ENCODE measurements at places on chromosomes 2 and 18. TPM values are rescaled to one million over a fixed set of nuclear protein-coding genes. Genes with fewer than 3 reads are reported as not detected.
A peak's percentile ranks its signal among the peaks of the same experiment; 100 is the strongest.

GRCh38 chr2:15719566-15720313 lies 128.1 kb downstream of the DDX1 start:
- no peaks in the 10 kb centered on the region for H3K27me3 ChIP-seq
- DNase-seq, result no peak
- H3K36me3 ChIP-seq, result no peaks in the 10 kb centered on the region
- H3K27ac ChIP-seq, result no peak overlapping the region
- no peaks in the 10 kb centered on the region for H3K4me1 ChIP-seq

- DNase-seq, result no peak
Observed at GRCh38 chr2:191946471-191947182, 99.7 kb upstream of the CAVIN2 start.

- no peak overlapping the region for H3K27ac ChIP-seq
- no peak overlapping the region for H3K4me3 ChIP-seq
- no peaks in the 10 kb centered on the region for H3K4me1 ChIP-seq
- no peaks in the 10 kb centered on the region for H3K27me3 ChIP-seq
- DNase-seq, result no peak
- H3K36me3 ChIP-seq, result no peaks in the 10 kb centered on the region
Observed at GRCh38 chr18:75172299-75173124, 36.4 kb downstream of the PTGR3 start.

Gene SLC40A1
- total RNA-seq, result 97.4 TPM

DNA sequence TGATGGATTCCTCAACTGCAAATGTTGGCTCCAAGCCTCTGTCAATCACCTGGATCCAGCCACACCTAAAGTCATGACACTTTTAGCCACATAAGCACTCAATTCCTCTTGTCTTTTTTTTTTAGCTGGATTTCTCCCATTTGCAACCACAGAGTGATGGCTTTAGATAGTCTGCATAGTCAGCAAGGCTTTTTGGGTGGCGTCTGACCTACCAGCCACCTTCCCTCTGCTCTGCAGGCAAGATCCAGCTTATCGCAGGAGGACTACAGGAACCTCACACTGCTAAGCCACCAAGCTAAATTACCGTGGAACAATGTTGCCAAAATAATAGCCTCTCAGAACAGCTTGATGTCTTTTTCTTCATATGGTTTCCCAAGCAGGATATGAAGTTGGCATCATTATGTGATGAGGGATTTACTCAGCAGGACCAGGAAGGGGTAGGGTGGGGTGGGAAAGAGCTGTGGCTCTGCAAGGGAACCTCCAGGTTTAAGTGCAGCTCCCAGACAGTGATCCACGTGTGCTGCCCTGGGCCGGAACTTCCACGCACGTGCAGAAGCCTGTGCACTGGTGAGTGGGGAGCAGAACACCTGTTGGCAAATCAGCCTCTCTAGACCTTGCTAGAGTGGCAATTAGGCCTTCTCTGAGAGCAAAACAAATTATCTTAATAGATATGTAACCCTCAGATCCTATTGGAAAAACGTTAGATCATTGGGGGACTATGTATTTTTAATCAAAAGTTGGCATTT lies 170.6 kb upstream of the NCK2 start:
- no peak overlapping the region for H3K27ac ChIP-seq
- H3K36me3 ChIP-seq, result no peaks in the 10 kb centered on the region
- no peak for DNase-seq
- H3K4me1 ChIP-seq, result no peaks in the 10 kb centered on the region
- H3K27me3 ChIP-seq, result no peaks in the 10 kb centered on the region

- H3K36me3 ChIP-seq, result no peaks in the 10 kb centered on the region
- no peak overlapping the region for H3K27ac ChIP-seq
- peak; percentile 80 for DNase-seq
- H3K4me3 ChIP-seq, result no peak overlapping the region
- peaks cover 2% of the 10 kb centered on the region for H3K4me1 ChIP-seq
Observed at GRCh38 chr2:66515743-66516142, 80.8 kb downstream of the MEIS1 start.

DNA sequence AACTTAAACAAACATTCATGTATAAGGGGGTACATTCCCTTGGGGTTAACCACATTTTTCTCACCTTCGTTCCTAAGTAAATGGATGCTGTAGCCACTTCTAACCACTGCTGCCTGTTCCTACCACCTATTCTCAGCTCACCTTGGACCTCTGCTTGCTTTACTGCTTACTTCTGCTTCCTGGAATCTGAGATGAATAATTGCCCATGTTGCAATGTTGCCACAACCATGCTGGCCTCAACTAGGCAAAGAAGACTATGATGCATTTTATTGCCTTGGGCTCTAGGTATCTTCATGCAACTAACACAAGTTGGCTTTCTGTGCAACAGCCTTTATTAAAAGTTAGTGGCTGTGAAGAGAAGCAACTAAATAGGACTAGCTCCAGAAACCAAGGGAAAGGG lies 106.3 kb upstream of the TCF4 start:
- no peak overlapping the region for H3K27ac ChIP-seq
- H3K36me3 ChIP-seq, result no peaks in the 10 kb centered on the region
- DNase-seq, result peak; percentile 47
- no peaks in the 10 kb centered on the region for H3K4me1 ChIP-seq

GRCh38 chr2:4973973-4974372 lies 718.2 kb upstream of the SOX11 start:
- H3K4me1 ChIP-seq, result no peaks in the 10 kb centered on the region
- no peak overlapping the region for H3K4me3 ChIP-seq
- DNase-seq, result no peak
- H3K27me3 ChIP-seq, result no peaks in the 10 kb centered on the region

DNA sequence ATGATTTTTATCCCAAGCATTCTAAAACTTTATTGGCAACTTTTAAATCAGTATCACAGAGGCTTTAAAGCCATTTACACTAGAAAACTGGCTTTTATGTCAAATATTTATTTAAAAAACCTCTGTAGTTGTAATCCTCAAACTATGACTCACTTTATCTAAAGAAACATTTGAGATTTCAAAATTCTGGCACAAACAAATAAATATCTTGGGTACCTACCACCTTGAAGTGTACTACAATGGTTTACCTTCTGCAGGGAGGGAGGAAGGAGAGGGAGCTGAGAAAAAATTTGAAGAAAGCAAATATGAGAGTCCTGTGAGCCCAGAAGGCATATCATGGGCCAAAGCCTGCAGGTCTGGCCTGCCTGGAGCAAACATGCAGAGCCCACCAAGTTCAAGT lies 155.6 kb downstream of the NCKAP5 start:
- no peak overlapping the region for H3K4me3 ChIP-seq
- H3K27ac ChIP-seq, result no peak overlapping the region
- H3K27me3 ChIP-seq, result no peaks in the 10 kb centered on the region
- no peak for DNase-seq

DNA sequence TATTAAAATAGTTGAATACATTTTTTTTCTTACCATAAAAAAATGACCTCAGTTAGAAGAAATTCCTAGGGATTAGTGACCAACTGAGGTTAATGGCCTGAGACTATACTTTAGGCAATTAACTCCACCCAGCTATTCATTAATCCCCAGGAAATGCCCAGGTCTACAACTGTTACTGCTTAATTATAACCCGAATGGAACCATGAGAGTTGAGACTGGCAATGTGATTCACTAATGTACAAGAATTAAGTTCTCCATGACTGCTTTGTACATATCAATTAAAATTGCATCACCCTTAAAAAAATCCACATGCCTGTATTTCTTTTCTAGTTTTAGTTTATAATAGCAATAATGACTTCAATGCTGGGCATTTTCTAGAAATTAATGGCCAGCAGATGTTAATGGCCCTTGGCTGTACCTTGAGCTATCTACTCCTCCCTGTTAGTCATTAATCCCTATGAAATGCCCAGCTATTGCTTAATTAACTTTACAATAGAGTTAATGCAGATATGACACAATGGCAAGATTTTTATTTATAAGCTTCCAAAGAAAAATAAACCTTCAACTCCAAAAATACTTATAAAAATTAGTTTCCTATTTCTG lies 44.1 kb downstream of the ERBB4 start:
- no peaks in the 10 kb centered on the region for H3K36me3 ChIP-seq
- H3K4me1 ChIP-seq, result no peaks in the 10 kb centered on the region
- no peak for DNase-seq
- H3K27me3 ChIP-seq, result no peaks in the 10 kb centered on the region
- no peak overlapping the region for H3K4me3 ChIP-seq

DNA sequence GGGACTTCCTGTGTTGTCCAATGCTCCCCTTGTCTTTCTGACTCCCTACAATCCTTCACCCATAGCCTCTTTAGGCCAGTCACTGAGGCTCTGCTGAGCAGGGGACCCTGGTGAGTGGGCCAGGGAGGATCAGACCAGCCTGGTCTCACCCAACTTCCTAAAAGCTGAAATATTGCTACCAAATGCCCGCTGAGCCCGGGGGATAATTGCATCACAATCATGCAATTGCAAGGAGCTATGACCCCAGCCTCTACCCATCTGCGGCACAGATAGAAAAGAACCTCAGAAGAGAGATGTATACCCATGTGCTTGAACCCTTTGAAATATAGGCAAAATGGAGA lies 3.7 kb upstream of the SP100 start:
- no peak for DNase-seq
- peaks cover 12% of the 10 kb centered on the region for H3K4me1 ChIP-seq
- H3K27me3 ChIP-seq, result no peaks in the 10 kb centered on the region
- H3K27ac ChIP-seq, result peak overlapping the region; percentile 95
- H3K36me3 ChIP-seq, result no peaks in the 10 kb centered on the region
- peak overlapping the region; percentile 75 for H3K4me3 ChIP-seq

Gene ATP6V1B1
- total RNA-seq, result 2.1 TPM

- no peak overlapping the region for H3K4me3 ChIP-seq
- peak; percentile 90 for DNase-seq
- no peaks in the 10 kb centered on the region for H3K27me3 ChIP-seq
- peak overlapping the region; percentile 76 for H3K27ac ChIP-seq
- peaks cover 5% of the 10 kb centered on the region for H3K4me1 ChIP-seq
Observed at GRCh38 chr2:166314022-166314759, 61.6 kb downstream of the SCN9A start.

Gene SLC38A11
- 0.50 TPM for total RNA-seq

Gene NPPC
- not detected for total RNA-seq

- H3K36me3 ChIP-seq, result no peaks in the 10 kb centered on the region
- H3K27me3 ChIP-seq, result no peaks in the 10 kb centered on the region
- H3K27ac ChIP-seq, result no peak overlapping the region
- no peak overlapping the region for H3K4me3 ChIP-seq
- no peaks in the 10 kb centered on the region for H3K4me1 ChIP-seq
- DNase-seq, result no peak
Observed at GRCh38 chr2:195636890-195637289, 20.1 kb upstream of the SLC39A10 start.

Gene ANKRD30BL
- not detected for total RNA-seq

DNA sequence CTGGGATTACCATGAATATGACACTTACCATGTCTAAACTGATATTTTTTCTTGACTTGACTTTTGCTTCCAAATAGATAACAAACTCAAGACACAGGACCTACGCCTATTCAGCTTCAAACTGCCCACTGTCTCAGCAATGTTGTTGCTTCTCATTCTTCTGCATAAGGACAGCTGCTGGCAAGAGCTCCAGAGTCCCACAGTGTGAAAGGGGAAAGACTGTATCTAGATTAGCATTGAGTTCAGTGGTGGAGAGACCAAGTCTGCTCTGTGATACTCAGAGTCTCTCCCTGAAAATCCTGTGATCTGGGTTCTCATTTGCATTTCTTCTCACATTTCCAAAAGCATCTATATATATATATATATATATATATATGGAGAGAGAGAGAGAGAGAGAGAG lies 247.9 kb upstream of the NT5C1B start:
- H3K36me3 ChIP-seq, result no peaks in the 10 kb centered on the region
- DNase-seq, result no peak
- peaks cover 9% of the 10 kb centered on the region for H3K4me1 ChIP-seq
- H3K4me3 ChIP-seq, result no peak overlapping the region
- H3K27ac ChIP-seq, result no peak overlapping the region

Gene PIEZO2
- total RNA-seq, result 6.6 TPM

DNA sequence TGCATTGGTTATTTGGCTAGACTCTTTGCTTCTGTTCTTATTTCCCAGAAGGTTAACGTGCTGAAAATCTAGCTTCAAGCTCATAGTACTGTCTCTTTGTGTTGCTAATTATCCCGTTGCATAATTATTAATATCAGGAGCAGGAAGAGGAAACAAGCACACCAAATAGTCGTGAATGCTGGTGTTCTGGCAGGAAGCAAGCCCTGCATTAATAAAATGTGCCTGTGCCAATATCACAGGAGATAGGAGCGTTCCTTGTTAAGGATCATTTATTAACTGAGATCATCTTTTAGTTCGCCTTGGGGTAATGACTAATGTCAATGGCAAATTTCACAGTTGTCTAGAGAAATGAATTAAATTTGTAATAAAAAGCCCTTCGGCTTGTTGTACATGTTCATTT lies 893.0 kb upstream of the POU3F3 start:
- no peaks in the 10 kb centered on the region for H3K27me3 ChIP-seq
- no peak overlapping the region for H3K4me3 ChIP-seq
- no peaks in the 10 kb centered on the region for H3K36me3 ChIP-seq
- no peak overlapping the region for H3K27ac ChIP-seq
- DNase-seq, result no peak

GRCh38 chr18:78914249-78914935 lies 65.2 kb upstream of the SALL3 start:
- no peaks in the 10 kb centered on the region for H3K4me1 ChIP-seq
- no peaks in the 10 kb centered on the region for H3K27me3 ChIP-seq
- no peaks in the 10 kb centered on the region for H3K36me3 ChIP-seq
- H3K4me3 ChIP-seq, result no peak overlapping the region
- no peak for DNase-seq

DNA sequence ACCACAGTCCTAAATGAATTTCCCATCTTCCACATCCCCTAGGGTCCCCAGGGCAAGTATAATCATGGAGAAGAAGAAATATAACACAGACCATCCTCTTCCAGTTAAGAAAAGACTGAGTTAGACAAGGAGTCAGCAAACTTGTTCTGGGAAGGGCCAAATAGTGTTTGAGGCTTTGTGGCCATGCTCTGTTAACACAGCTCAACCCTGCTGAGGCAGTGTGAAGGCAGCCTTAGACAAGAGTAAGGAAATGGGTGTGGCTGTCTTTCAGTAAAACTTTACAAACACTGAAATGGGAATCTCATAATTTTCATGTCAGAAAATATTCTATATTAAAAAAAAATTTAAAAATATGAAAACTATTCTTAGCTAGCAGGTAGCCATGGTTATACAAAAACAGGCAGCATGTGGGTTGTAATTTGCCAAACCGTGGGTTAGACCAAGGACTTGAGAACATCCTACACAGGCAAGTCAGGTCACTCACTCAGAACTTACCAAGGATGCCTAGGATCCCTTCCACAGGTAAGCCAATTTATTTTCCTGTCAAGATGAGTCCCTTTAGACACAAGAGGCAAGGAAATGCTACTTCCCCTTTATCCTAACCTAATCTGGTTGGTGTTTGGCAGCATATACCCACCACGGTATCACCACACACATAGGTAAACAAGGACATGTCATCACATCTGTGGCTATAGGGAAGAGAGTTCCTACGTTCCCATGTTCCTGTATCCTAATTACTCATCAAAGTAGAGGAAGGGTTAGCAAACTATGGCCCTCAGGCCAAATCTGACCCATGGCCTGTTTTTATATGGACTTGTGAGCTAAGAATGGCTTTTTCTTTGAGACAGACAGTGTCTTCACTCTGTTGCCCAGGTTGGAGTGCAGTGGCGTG lies 31.9 kb downstream of the C2orf74 start:
- no peaks in the 10 kb centered on the region for H3K27me3 ChIP-seq
- DNase-seq, result no peak
- peaks cover 2% of the 10 kb centered on the region for H3K36me3 ChIP-seq
- H3K4me3 ChIP-seq, result no peak overlapping the region
- H3K27ac ChIP-seq, result no peak overlapping the region

Gene PMS1
- 41.0 TPM for total RNA-seq

- no peaks in the 10 kb centered on the region for H3K27me3 ChIP-seq
- no peaks in the 10 kb centered on the region for H3K4me1 ChIP-seq
- DNase-seq, result peak; percentile 0
- H3K27ac ChIP-seq, result no peak overlapping the region
- no peaks in the 10 kb centered on the region for H3K36me3 ChIP-seq
Observed at GRCh38 chr2:88265352-88266303, 95.5 kb downstream of the THNSL2 start.

Data from fibroblast of lung (primary cell).